H7 (cell line): ENCODE measurements at places on chromosomes 16 and 17. TPM values are rescaled to one million over a fixed set of nuclear protein-coding genes. Genes with fewer than 3 reads are reported as not detected.

- DNase-seq: peak; percentile 82
These were observed 21.5 kb upstream of the PECAM1 start for GRCh38 chr17:64411999-64412771.

- DNase-seq: no peak
These were observed 8.2 kb downstream of the NMRAL1 start for GRCh38 chr16:4465977-4466779.

Gene LPO
- total RNA-seq: not detected in 2 replicates

Gene PAM16
- total RNA-seq: 92.3 and 115 TPM in 2 replicates

DNA sequence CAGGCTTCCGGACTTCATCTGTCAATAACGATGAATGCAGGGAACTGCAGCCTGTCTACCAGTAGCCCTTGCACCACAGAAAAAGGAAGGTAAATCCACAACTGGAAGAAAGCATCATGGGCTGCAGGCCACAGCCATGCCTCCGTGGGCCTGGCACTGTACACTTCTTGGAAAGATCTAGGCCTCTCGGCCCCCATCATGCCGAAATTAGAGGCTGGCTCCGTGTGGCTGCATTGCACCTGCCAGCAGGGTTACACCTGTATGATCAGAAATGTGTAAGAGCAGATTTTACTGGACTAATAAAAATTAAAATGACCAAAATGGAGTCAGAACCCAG, 52.2 kb downstream of the SDK2 start:
- DNase-seq: no peak

DNA sequence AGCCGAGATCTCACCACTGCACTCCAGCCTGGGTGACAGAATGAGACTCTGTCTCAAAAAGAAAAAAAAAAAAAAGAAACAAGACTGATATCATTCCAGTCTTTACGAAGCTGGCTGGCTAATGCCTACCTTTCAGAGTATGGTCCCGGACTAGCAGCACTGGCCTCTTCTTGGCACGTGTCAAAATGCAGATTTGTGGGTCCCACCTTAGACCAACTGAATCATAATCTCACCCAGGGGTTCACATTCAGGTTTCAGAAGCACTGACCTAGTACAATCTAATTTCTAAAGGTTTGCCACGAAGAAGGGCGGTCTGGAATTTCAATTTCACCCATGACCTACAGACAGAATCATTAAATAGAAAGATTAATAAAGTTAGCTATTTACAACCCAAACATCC, 43.4 kb upstream of the GRIN2A start:
- no peak for DNase-seq

GRCh38 chr17:32118835-32119234, 23.5 kb upstream of the RHOT1 start:
- DNase-seq: no peak
